ENCODE measurements at places on chromosomes 12 and 14.

DNA sequence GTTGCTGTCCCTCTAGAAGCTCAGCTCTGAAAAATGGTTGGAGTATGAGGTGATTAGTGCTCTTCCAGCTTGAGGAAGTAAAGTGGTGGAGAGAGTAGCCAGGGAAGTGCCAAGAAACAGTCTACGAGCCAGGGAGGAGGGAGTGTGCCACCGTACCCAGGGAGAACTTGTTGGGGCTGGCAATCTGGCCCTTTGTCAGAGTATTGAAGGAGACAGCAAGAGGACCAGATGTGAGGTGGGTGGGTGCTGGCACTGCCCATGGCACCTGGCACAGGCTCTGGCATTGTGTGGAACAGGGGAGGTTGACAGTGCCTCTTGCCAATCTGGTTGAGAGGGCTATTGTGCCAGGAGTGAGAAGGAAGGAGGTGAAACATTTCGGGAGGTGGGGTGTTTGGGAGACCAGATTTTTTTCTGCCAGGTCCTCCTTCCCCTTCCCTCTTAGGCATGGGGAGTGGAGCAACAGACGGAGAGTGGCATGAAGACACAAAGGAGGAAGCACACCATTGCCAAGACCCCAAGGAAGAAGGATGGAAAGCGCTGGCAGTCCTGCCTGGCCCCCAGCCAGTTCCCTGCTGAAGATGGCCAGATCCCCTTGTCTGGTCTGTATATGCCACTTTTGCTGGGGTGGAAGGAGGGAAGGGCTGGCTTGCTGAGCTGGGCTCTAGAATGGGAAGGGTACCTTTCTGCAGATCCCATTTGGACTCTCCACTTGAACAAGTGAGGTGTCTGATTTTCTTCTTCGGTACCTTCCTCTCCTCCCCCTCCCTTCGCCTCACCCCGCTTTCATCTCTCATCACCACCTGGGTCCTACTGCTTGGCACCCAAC lies 37.5 kb downstream of the ZFHX2 start:
- DNase-seq: no peak

- no peak for DNase-seq
These were observed 49.1 kb downstream of the JAG2 start for GRCh38 chr14:105119408-105120025.

DNA sequence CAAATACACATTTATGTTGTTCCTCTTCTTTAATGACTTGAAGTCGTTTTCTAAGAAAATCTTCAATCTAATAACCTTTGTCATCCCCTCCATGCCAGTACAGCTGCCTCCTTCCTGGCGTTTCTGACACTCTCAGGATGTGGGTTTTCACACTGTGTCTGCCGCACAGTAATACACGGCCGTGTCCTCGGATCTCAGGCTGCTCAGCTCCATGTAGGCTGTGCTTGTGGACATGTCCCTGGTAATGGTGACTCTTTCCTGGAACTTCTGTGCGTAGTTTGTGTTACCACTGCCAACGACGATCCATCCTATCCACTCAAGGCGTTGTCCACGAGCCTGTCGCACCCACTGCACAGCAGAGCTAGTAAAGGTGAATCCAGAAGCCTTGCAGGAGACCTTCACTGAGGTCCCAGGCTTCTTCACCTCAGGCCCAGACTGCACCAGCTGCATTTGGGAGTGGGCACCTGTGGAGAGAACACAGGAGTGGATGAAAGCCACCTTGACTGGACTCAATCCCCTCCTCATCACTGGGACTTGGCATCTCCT lies 1095.9 kb downstream of the TMEM121 start:
- DNase-seq: no peak

- DNase-seq: no peak
These were observed 9.6 kb downstream of the TMEM30B start for GRCh38 chr14:61271552-61271951.

- DNase-seq: no peak
These were observed 32.0 kb upstream of the SOCS2 start for GRCh38 chr12:93540466-93540865.

DNA sequence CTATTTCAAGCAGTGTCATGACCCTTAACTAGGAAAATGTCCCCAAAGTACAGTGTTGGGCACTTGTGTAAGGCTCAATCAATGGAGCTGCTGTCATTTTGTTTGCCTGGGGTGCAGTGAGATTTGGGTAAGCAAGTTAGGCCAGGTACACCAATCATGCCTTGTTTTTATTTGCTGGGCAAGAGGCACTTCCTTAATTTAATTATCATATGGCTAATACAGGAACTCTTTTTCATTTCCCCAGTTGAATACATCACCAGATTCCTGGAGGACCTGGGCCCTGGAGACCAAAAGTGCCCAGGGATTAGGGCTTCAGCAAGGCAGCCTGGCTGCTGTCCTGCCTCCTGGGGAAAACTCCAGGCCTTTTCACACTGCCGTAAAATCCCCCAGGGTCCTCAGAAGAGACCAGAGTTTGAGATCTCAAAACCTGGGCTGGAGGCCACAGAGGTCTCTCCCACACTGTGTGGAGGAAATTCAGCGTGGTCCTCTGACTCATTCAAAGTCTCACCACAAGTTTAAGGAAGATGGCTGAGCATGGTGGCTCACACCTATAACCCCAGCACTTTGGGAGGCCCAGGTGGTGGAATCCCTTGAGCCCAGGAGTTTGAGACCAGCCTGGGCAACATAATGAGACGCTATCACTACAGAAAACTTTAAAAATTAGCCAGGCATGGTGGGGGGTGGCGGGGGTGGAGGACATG lies 28.4 kb upstream of the FOXN3 start:
- peak; percentile 43 for DNase-seq

- DNase-seq: no peak
These were observed 1.4 kb upstream of the HOXC5 start for GRCh38 chr12:54031480-54031879.

DNA sequence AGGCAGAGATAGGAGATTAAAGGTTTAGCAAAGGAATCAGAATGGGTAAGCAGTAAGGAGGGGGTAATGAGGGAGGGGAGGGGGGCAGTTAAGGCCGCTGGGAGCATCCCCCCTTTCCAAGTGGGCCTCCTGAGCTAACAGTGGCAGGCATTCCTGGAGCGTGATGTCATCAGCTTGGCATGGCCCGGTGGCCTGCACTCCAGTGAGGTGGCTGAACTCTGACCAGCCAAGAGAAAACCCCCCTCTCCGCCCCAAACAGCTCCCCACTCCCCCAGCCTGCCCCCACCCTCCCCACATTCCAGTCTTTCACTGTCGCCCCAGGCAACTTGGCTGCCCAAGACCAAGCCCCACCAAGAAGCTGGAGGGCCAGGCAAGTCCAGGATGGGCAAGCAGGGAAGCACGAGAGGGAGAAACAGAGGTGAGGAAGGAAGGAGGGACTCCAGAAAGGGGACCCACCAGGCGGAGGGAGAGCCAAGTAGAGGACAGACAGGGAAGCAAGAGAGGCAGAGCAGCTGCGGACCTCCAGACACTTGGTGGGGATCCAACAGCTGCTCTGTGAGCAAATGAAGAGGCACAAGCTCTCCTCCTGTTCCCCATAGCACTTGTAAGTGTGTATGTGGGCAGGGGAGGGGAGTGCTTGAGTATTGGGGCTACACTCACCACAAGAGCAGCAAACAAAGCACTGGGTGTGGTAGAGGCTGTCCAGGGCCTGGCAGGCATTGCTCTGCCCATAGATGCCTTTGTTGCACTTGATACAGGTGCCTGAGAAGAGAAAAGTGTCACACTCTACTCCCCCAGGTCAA lies 4.5 kb downstream of the AJUBA start:
- DNase-seq: peak; percentile 92

- DNase-seq: peak; percentile 24
These were observed 83.6 kb upstream of the LHX5 start for GRCh38 chr12:113555226-113555625.

DNA sequence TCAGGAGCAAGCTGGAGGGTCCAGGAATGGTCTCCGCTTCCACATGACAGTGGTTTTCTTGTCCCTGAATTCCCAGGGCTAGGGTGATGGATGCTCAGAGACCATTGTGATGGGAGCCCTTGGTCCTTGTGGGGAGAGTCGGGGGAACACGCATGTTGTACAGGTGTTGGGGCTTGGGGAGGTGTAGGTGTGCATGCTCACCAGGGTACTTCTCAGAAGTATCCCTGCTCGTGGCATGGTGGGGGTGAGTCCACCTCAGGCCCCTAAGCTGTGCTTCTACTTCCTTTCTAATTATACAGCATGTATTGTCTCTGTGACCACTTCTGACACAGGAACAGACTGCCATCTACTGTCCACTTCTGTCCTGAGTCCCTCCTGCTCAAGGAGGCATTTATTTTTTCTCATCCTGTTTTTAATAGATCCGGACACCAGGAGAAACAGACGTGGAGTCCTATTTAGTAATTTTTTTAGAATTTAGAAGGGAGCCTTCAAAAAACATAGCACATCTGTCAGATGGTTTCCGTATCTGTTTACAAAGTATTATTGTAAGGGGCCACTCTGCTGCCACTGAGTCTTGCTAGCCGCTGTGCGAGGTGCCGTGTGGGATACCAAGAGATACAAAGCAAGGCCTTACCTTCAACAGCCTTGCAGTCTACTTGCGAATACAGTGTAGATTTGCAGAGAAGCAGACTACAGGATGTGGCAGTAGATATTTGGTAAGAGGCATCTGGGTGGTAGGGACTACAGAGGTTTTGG lies 10.5 kb downstream of the NTF3 start:
- DNase-seq: peak; percentile 75

DNA sequence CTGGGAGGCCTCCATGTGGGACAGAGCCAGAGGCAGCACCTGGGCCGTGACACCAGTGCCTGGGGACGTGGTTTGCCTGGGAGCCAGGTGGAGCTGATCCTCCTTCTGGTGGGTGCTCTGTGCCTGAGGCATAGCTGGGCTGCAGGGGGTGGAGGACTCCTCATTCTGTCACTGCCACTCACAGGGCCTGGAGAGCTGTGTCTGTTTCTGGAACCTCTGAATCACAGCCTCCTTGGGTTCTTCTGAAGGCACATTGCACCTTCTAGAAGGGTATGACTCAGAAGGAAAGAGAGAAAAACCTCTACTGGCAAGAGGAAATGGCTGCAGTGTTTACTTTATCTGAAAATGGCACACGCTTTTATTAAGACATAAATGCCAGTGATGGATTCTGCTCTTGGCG lies 659.8 kb downstream of the VRK1 start:
- DNase-seq: peak; percentile 63

DNA sequence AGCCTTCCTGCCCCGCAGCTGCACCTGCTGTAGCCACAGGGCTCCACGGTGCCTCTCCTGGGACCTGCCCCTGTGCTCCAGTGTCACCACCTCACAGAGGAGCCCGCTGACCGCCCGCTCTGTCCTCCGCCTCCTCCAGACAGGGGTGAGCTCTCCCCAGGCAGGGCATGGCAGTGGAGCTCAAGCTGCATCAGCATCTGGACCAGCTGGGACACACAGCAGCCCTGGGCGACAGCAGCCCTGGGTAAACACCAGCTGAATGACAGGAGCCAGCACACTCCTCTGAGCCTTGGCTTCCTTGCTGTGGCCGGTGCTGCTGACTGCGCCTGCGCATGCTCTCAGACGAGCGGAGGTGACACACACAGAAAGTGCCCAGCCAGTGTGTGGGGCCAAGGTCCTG lies 22.0 kb downstream of the CHGA start:
- DNase-seq: no peak

GRCh38 chr12:50174971-50175715 lies 8.0 kb upstream of the CERS5 start:
- DNase-seq: peak; percentile 75

- peak; percentile 4 for DNase-seq
These were observed 96.6 kb downstream of the CFAP54 start for GRCh38 chr12:96585977-96586376.

Measured in fibroblast of skin of back (primary cell).